ENCODE measurements at places on chromosomes 2 and 18.

- no peak for DNase-seq
- no peaks in the 10 kb centered on the region for H3K27me3 ChIP-seq
- peaks cover 22% of the 10 kb centered on the region for H3K4me1 ChIP-seq
Measured at GRCh38 chr2:42663828-42664227, 95.4 kb downstream of the MTA3 start.

DNA sequence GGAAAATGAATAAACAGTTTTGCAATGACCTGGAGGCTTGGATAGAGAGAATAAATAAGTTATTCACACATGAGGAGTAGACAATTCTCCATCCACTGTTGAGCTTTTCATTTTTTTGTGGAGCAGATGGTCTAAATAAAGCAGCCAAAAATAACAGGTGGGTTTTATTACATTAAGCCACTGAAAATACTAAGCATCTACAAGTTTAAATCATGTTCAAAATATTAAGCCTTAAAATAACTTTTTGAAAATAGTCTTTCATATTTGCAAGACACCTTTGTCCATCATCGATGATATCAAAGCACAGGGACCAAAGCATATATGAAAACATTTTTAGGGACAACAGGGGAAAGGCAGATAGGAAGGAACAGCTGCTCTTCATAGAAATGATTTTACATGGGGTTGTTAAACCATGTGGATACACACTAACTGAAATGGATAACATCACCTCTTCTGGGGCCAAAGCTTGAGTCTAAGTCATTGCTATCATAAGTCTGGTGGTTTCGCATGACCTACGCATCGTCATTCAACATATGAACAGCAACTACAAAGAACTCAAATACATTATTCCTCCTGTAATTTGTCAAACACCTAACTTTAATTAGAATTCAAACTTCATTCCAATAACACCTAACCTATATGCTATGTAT lies 197.6 kb upstream of the CHST9 start:
- no peak overlapping the region for H3K4me3 ChIP-seq
- no peaks in the 10 kb centered on the region for H3K4me1 ChIP-seq
- no peaks in the 10 kb centered on the region for H3K27me3 ChIP-seq
- no peak overlapping the region for H3K27ac ChIP-seq

DNA sequence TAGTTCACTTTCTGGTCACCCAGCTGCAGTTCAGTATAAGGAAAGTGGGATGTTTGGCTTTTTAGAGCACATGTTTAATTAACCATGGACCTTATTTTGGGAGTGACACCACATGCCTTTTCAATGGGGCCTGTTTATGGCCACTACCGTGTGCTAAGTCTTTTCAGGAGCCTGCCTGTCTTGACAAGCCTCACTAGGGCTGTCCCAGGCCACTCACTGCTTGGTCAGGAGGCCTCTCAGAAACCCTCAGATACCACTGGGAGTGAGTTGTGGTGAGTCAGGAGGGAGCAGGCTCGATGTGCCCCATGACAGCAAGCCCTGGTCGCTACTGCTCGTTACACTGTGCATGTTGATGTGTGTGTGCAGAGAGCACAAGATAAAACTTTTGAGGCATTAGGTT lies 123.0 kb downstream of the MAP4K4 start:
- DNase-seq = no peak
- peak overlapping the region; percentile 56 for H3K27ac ChIP-seq
- H3K27me3 ChIP-seq = no peaks in the 10 kb centered on the region

- H3K36me3 ChIP-seq = no peaks in the 10 kb centered on the region
- no peak for DNase-seq
- no peak overlapping the region for H3K4me3 ChIP-seq
- no peak overlapping the region for H3K27ac ChIP-seq
Measured at GRCh38 chr2:184729581-184729980, 131.3 kb downstream of the ZNF804A start.

GRCh38 chr2:148719195-148719749 lies 74.7 kb downstream of the EPC2 start:
- peaks cover 76% of the 10 kb centered on the region for H3K4me1 ChIP-seq
- DNase-seq = no peak
- H3K27ac ChIP-seq = peak overlapping the region; percentile 70
- H3K36me3 ChIP-seq = peaks cover 69% of the 10 kb centered on the region

DNA sequence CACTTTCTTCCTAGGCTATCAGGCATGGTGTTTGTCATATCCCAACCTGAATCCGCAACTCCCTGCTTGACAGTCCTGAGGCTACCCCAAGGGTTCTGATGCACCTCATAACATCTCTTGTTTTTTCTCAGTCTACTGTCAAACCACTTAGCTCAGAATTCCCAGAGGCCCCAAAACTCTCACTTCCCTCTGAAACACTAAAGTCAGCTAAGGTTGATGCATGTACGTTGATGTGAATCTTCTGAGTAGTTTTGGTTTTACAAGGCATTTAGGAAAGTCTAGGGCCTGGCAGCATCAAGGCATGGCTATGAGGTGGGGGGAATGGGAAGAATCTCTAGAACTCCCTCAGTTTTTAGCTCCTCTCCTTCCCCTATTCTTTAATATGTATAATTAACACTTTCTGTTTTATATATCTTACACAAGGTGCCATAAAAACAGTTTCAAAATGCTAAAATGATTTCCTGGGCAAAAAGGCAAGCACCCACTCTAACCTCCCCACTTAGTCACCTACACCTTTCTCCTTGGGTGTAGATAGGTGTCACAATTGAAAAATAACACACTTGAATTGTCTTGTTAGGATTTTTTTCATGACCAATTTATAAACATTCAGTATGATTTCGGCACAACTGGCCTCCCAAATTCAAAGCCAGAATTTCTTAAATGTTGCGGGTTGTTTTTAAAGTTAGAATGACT lies 71.4 kb upstream of the TANK start:
- H3K4me1 ChIP-seq = peaks cover 28% of the 10 kb centered on the region
- no peaks in the 10 kb centered on the region for H3K36me3 ChIP-seq
- DNase-seq = no peak
- no peak overlapping the region for H3K4me3 ChIP-seq

DNA sequence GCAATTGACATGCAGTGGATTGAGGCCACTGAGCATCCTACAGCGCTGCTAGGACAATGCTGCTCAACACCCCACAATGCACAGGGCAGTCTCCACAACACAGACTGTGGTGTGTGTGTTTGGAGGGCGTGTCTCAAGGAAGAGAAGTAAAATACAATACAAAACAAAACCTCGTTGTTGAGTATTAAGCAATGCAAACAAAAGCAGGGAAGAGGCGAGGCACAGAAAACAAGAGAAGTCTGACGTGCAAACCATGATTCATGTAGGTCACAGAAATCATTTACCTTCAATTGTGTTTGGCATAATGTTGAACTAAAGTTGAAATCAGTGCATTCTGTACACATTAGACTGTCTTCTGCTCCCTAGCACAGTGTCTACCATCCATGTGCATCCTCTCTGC lies 260.9 kb downstream of the PHLPP1 start:
- no peaks in the 10 kb centered on the region for H3K4me1 ChIP-seq
- no peak overlapping the region for H3K27ac ChIP-seq
- peaks cover 4% of the 10 kb centered on the region for H3K36me3 ChIP-seq
- no peaks in the 10 kb centered on the region for H3K27me3 ChIP-seq
- no peak for DNase-seq
- no peak overlapping the region for H3K4me3 ChIP-seq

DNA sequence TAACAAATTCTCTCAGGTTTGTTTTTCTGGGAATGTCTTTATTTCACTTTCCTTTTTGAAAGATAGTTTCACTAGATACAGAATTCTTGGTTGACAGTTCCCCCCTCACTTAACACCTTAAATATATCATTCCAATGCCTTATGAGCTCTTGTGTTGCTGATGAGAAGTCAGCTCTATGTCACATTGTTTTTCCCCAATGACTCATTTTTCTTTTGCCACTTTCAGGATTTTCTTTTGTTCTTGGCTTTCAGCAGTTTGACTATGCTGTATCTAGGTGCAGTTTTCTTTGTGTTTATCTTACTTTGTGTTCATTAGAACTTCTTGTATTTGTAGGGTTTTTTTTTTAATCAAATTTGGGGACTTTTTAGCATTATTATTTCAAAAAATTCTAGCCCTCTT lies 5.6 kb upstream of the RALBP1 start:
- H3K27ac ChIP-seq = no peak overlapping the region
- no peak for DNase-seq
- H3K27me3 ChIP-seq = no peaks in the 10 kb centered on the region
- H3K4me1 ChIP-seq = peaks cover 4% of the 10 kb centered on the region
- H3K4me3 ChIP-seq = no peak overlapping the region
- peaks cover 4% of the 10 kb centered on the region for H3K36me3 ChIP-seq

- H3K4me3 ChIP-seq = peak overlapping the region; percentile 81
- peaks cover 49% of the 10 kb centered on the region for H3K4me1 ChIP-seq
- H3K27me3 ChIP-seq = peaks cover 93% of the 10 kb centered on the region
- H3K27ac ChIP-seq = no peak overlapping the region
- H3K36me3 ChIP-seq = peaks cover 1% of the 10 kb centered on the region
- DNase-seq = no peak
Measured at GRCh38 chr2:172101821-172102390, 794 bp downstream of the DLX2 start.

- H3K27me3 ChIP-seq = peaks cover 20% of the 10 kb centered on the region
- DNase-seq = no peak
- peaks cover 13% of the 10 kb centered on the region for H3K4me1 ChIP-seq
- no peak overlapping the region for H3K4me3 ChIP-seq
Measured at GRCh38 chr2:102487761-102488462, 14.9 kb downstream of the SLC9A4 start.

GRCh38 chr2:20421336-20421987 lies 25.4 kb upstream of the RHOB start:
- H3K36me3 ChIP-seq = no peaks in the 10 kb centered on the region
- no peak overlapping the region for H3K27ac ChIP-seq
- H3K4me3 ChIP-seq = no peak overlapping the region
- no peak for DNase-seq

GRCh38 chr18:74899554-74899953 lies 301.9 kb downstream of the ZNF407 start:
- peaks cover 7% of the 10 kb centered on the region for H3K4me1 ChIP-seq
- no peak for DNase-seq
- H3K36me3 ChIP-seq = peaks cover 5% of the 10 kb centered on the region
- H3K4me3 ChIP-seq = no peak overlapping the region

GRCh38 chr2:227908266-227909054 lies 37.0 kb downstream of the DAW1 start:
- no peak overlapping the region for H3K27ac ChIP-seq
- no peaks in the 10 kb centered on the region for H3K4me1 ChIP-seq
- no peaks in the 10 kb centered on the region for H3K27me3 ChIP-seq
- DNase-seq = no peak
- no peak overlapping the region for H3K4me3 ChIP-seq
- H3K36me3 ChIP-seq = no peaks in the 10 kb centered on the region

DNA sequence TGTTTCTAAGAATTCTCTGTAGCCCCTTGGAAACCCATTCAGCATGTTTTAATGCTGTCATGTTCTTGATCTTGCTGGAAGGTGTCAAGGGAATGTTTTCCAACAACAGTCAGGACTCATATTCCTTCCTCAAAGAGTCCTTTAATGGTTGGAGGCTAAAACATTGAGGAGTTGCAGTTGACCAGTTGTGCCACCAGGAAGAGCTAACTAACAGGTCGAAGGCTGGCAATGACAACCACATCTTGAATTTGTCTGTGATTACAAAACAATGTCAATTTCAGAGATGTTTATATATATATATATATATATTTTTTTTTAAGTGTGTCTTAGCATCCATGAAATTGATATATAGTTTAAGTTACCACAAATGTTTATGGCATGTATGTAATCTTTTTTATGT lies 151.5 kb downstream of the INO80D start:
- H3K4me3 ChIP-seq = no peak overlapping the region
- no peaks in the 10 kb centered on the region for H3K4me1 ChIP-seq
- no peak for DNase-seq
- H3K27me3 ChIP-seq = peaks cover 20% of the 10 kb centered on the region

DNA sequence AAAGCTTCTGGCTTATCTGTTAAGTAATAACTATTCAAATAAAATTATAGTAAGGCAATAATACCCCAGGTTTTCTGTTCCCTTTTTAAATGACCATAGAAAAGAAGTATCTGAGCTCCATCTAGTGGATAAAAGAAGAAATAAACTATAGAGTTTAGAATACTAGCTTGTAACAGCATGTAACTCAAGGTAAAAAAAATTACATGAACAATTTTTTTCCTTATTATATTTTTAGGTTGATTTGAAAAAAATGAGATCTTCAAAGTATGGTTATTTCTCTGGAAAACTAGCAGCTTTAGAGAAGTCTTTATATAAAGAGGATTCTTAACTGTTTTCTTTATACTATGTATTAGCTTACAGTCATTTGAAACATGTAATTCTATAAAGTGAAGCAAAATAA lies 58.1 kb downstream of the NCKAP1 start:
- H3K27me3 ChIP-seq = no peaks in the 10 kb centered on the region
- H3K27ac ChIP-seq = no peak overlapping the region
- H3K4me3 ChIP-seq = no peak overlapping the region
- DNase-seq = no peak
- H3K36me3 ChIP-seq = no peaks in the 10 kb centered on the region

DNA sequence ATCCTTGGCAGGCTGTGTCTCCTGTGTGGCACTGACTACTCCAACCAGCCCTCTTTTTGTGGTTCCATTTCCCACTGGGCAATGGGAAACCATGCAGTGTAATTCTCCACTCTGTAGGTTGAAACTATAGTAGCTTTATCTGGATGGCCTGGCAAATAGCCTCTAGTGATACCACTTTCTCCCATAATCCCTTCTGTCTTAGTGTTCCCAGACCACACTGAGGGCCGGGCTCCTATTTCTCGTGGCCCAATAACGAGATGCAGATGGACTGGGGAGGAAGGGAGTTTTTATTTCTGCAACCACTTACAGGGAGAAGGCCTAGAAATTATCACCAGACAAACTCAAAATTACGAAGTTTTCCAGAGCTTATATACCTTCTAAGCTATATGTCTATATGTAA lies 24.7 kb downstream of the SKA1 start:
- peaks cover 61% of the 10 kb centered on the region for H3K27me3 ChIP-seq
- DNase-seq = no peak
- H3K4me1 ChIP-seq = no peaks in the 10 kb centered on the region
- H3K4me3 ChIP-seq = no peak overlapping the region
- H3K36me3 ChIP-seq = peaks cover 9% of the 10 kb centered on the region

GRCh38 chr2:236938126-236938525 lies 147.6 kb upstream of the COPS8 start:
- no peaks in the 10 kb centered on the region for H3K27me3 ChIP-seq
- no peak for DNase-seq
- no peak overlapping the region for H3K27ac ChIP-seq
- H3K4me1 ChIP-seq = no peaks in the 10 kb centered on the region

DNA sequence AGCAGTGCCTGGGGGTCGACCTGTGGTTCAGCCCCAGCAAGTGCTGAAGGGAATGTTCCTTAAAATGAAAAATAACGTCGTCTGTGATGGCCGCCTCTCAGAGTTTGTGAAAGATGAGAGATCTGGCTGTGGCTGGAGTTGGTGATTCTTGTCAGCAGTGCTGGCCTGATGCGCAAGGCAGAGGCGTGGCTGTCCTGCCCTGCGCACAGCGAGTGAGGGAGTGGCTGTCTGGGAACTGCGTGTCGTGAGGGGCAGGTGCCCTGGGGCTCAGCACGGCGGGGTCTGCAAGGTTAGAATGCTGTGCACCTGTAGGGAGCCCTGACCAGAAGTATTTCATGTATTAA lies 8.8 kb downstream of the NFATC1 start:
- H3K4me3 ChIP-seq = peak overlapping the region; percentile 81
- peaks cover 44% of the 10 kb centered on the region for H3K4me1 ChIP-seq
- no peaks in the 10 kb centered on the region for H3K27me3 ChIP-seq
- H3K27ac ChIP-seq = peak overlapping the region; percentile 97
- DNase-seq = no peak
- H3K36me3 ChIP-seq = peaks cover 48% of the 10 kb centered on the region
